HCT116 (cell line): ENCODE measurements at places on chromosomes 6 and 20.
A peak's percentile ranks its signal among the peaks of the same experiment; 100 is the strongest.

GRCh38 chr6:53915026-53915691, 120.4 kb downstream of the LRRC1 start:
- no peak for DNase-seq

GRCh38 chr20:37416100-37416847, 70.3 kb downstream of the SRC start:
- no peak for DNase-seq

GRCh38 chr20:6768228-6769140, 998 bp downstream of the BMP2 start:
- DNase-seq: no peak

GRCh38 chr6:137864812-137865508, 2.1 kb upstream of the TNFAIP3 start:
- DNase-seq: no peak

DNA sequence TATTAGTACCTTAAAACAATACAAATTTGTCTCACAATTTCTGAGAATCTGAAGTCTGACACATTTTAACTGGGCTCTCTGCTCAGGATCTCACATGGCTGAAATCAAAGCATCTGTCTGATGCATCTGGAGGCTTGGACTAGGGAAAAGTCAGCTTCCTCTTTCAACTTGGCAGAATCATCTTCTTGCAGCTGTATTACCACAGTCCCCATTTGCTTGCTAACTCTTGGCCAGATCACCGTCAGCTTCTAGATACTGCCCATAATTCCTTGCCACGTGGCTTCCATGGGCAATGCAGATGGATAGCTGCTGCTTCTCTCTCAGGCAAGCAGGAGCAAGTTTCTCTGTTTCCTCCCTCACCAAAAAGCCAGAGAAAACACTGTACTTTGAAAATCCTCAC, 1106.4 kb upstream of the CITED2 start:
- DNase-seq: no peak

DNA sequence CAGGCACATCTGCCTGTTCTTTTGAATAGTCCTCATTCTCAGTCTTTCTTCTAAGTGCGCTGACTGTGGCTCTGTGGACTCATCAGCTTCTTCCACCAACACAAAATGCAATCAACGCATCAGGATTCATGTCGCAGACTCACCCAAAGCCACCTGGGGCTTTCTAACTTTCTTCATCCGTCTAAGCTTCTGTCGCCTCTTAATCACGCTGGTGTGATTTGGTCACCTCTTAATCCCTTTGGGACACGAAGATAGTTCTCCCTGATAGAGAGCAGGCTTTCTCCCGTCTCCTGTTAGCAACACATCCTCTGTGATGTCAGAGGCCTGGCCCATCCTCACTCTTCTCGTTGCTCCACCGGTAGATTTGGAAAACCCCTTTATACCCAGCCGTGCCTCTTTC, 78.0 kb upstream of the FOXQ1 start:
- DNase-seq: no peak

GRCh38 chr6:155995281-155995680, 539.6 kb upstream of the NOX3 start:
- no peak for DNase-seq

- DNase-seq: no peak
Observed at GRCh38 chr6:73858376-73858775, 162.4 kb downstream of the CD109 start.

- no peak for DNase-seq
Observed at GRCh38 chr20:48690888-48691287, 136.9 kb downstream of the PREX1 start.

DNA sequence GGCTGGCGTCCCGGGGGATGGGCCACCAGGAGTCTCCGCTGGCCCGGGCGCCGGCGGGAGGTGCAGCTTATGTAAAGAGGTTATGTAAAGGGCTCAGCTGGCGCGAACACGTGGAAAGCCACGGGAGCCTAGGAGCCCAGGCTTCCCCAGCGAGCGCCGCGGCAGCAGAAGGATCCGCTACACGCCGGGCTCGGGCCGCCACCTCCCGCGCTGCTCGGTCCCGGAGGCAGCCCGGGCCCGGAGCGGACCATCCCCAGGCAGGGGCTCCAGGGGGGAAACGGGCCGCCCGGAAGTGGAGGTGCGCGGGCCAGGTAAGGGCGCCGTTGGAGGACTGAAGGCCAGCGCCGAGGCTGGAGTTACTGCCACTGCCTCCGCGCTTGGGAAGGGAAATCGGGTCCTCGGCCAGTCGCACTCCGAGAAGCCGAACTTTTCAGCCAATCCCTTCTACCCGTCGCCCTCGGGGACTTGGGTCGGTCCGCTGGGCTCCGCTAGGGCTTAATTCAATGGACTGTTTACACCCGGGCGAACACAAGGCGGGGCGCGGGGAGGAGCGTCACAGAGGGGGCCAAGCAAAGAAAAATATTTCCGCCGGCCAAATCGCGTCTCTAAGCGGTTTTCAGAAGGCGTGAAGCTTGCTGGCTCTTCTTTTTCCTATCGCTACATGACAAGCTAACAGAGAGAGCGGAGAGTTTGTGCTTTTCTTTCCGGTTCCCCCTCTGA, 398 bp downstream of the STK35 start:
- DNase-seq: peak; percentile 91

- no peak for DNase-seq
Observed at GRCh38 chr6:41136911-41137310, 17.2 kb downstream of the TREML1 start.

DNA sequence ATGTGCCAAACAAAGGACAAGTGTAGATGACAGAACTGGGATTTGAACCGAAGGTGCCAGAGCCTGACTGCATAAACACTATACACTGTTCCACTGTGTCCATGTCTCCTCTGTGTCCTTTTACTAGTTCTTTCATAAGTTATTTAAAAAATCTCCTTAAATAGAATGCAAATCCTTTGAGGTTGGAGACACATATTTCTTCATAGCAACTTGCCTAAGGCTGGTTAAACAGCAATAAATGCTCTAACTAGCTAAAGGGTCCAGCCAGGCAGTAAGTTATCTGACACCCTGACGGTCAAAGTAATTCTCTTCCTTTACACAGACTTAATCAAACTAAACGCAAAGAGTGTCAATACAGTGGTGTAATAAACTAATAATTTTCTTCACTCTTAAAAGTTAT, 76.2 kb upstream of the TRAF3IP2 start:
- DNase-seq: no peak

- DNase-seq: no peak
Observed at GRCh38 chr6:42193491-42193894, 1.3 kb downstream of the GUCA1B start.

GRCh38 chr6:137881522-137881886, 14.4 kb downstream of the TNFAIP3 start:
- no peak for DNase-seq

DNA sequence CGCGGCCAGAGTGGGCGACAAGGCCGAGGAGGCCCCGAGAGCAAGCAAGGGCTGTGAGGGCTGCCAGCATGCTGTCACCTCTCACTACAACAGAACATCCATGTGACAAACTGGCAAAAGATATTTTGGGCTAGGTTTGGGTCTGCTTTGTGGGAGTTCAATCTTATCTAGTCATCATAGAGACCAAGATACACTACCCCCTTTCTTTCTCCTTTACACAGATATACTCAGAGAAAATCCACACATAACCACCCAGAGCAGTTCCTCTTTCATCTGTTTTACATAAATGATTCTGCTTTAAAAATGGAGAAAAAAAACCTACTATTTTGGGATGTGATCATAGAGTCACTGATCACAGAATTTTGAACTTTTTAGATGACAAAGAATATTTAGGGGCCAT, 16.8 kb downstream of the SOX4 start:
- no peak for DNase-seq

GRCh38 chr6:90168693-90169131, 127.9 kb downstream of the BACH2 start:
- DNase-seq: no peak

GRCh38 chr6:43837507-43837906, 67.5 kb downstream of the VEGFA start:
- DNase-seq: no peak

DNA sequence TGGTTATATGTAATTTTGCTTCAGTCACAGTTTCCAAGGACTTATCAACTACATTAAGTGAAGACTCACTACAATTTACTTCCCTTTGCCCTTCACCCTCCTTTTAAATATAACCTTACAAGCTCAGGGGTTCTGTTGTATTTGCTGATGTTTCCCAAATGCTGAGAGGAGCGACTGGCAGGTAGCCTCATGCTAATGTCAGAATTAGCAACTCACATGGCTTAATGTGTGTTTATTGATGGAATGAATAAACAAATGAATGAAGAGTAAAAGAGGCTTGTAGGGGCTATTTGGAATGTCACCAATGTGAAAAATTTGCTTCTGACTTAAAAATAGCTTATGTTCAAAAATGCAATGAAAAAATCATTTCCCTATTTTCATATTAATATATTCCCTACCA, 41.4 kb upstream of the MAP7 start:
- no peak for DNase-seq

DNA sequence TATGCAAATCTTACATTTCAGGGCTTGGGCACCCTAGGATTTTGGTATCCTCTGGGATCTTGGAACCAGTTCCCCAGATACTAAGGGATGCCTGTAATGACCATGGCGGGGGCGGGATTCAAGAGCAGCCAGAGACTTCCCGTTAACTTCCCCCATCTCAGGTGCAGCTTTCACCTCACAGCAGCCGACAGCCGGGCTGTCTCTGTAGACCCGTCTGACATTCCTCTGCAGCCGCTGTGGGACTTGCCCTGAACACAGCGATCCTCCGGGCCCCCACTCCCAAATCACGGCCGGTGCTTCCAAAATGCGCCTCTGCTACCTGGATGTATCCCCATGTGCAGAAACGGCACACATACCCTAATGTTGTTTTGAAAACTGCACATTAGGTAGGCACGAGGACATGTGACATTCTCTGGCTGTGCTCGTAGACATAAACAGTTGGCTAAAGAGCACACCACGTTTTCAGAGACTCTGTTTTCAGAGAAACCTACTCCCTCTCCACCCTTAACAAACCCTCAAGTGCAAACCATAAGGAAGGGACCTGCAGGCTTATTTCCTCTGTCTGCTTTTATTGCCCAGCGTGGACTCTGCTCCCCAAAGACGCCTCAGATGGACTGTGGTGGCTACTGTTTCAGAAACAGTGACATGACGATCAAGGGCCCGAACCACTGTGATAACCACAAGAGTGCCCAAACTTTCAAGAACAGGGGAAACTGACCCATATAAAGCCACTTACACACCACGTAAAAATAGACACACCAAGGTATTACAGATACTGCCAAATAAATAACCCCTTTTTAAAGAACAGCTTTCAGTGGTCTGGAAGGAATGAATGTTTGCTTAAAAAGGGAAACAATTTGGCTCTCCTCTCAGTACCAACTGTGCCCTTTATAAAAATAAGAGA, 72.9 kb upstream of the FOXC1 start:
- DNase-seq: no peak

- no peak for DNase-seq
Observed at GRCh38 chr20:32359633-32360332, 1.7 kb downstream of the ASXL1 start.

GRCh38 chr6:106254636-106255035, 70.9 kb downstream of the ATG5 start:
- DNase-seq: no peak

- DNase-seq: no peak
Observed at GRCh38 chr6:84424956-84425355, 197.5 kb upstream of the CEP162 start.

DNA sequence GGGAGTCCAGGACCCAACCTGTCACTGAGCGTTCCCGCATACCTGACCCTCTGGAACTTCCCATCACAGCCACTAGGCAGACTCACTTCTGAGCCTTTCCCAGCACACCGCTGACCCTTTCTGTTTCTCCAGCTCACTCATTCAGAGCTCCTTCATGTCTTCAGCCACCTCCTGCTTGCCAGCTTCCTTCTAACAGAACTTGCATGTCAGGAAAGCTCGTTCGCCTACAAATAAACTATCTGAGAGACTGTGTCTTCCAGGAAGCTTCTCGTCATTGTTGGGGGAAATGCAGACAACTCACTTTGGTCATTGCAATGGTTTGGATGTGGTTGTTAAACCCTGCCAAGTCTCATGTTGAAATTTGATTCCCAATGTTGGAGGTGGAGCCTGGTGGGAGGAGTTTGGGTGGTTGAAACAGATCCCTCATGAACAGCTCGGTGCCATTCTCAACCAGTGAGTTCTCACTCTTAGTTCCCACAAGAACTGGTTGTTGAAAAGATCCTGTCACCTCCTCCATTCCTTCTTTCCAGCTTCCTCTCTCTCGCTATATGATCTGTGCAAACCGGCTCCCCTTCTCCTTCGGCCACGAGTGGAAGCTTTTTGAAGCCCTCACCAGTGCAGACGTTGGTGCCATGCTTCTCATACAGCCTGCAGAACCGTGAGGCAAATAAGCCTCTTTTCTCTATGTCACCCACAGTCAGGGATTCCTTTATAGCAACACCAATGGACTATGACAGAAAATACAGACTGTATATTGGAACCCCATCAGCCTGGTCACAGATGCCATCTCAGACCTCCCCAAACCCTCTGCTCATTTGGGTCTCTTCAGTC, 1.4 kb upstream of the MUC21 start:
- no peak for DNase-seq

DNA sequence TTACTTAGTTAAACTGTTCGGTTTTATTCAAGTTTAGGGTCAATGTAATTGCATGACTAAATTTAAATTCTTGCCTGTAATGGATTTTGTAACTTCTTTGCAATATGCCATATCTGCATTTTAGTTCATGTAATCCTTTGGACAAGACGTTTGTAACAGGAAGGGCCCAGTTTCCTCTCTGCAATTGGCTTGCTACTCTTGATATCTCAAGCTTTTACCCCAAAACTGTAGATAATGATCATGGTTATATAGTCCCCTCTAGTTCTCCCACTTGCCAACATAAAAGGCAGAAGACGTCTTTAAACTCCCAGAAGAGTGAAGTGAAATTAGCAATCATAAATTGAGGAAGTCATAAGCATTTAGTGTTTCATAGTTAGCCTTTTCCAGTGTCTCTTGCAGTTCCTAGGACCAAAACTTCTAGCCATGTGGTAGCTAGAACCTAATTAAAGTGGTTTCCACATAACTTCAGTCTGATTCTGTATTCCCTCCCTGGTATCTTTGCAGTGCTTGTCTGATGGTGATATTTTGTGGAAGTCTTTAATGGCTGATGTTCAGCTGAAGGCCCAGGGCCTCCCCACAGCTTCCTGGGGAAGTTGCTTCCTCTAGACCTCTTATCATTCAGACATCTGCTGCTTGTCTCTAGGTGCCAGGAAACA, 117.8 kb upstream of the SUPT3H start:
- DNase-seq: no peak

DNA sequence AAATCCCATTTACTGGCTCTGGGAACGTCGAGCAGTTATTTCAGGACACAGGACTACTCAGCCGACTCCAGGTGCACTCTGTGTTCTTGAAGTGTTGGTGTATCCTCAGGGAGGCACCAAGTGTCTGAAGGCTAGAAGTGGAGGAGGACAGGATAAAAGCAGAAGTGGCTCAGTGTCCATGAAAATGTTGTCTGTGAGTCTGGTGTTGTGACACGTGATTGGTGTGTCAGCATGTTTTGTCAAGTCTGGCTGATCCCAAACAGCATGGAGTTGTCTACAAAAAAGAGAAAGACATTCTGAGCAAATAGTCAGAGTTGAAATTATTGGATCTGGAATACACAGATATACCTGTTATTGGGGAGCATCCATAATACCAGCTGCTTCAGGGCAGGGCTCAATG, 30.3 kb downstream of the SCGN start:
- no peak for DNase-seq
